NCI-H2081 treated with DMSO at 0.1 percent for 48 hours (cell line): ENCODE measurements at places on chromosomes 13 and 19.

GRCh38 chr19:56955637-56956216, 115.2 kb upstream of the PEG3 start:
- DNase-seq: no peak

DNA sequence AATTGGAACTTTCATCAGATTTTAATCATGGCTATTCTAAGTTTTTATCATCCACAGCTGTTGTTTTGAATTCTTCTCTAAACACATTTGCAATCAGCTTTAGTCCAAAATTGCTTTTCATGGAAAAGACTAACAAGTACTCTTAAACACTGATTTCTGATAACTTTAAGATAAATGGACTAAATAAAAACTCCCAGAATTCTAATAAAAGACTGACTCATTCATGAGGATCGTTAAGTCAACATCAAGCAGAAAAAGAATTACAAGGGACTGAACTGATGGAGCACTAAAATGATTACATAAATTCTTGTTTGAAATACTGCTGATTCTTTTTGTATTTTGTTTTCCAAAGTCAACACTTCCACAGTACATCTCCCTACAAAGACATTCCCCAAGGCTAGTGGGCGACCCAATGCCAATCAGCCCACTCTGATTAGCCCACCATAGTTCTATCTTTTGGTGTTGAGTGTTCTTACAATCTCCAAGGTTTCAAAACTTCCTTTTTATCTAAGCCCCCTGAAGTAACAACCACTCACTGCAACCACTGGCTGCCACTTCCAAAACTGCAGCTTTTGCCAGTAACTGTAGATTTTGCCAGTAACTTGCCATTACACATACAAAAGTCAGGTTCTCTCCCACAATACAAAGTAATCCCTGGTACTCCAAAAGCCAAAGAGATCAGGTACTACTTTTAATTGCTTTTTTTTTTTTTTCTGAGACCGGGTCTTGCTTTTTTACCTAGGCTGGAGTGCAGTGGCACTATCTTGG, 14.0 kb upstream of the NAA16 start:
- DNase-seq: no peak

GRCh38 chr13:76982061-76982460, 9.8 kb upstream of the CLN5 start:
- no peak for DNase-seq

DNA sequence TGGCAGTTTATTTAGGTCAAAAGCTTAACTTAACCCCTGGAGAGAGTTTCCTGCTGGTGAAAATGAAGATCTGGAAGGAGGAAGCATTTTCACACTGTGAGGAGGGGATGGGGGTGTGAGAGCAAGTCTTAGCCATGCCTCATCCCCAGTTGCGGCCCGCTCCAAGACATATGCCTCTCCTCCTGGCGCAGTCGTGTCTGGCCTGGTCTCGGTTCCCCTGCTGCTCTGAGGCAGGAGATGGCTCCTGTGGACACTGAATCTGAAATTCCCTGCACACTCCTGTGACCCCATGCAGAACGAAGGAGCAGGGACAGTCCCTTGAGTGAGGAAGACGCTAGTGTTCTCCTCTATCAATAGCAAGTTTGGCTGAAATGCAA, 360 bp upstream of the ZNF69 start:
- DNase-seq: no peak

- DNase-seq: peak; percentile 19
These were observed 97.3 kb downstream of the SERP2 start for GRCh38 chr13:44470638-44471562.

DNA sequence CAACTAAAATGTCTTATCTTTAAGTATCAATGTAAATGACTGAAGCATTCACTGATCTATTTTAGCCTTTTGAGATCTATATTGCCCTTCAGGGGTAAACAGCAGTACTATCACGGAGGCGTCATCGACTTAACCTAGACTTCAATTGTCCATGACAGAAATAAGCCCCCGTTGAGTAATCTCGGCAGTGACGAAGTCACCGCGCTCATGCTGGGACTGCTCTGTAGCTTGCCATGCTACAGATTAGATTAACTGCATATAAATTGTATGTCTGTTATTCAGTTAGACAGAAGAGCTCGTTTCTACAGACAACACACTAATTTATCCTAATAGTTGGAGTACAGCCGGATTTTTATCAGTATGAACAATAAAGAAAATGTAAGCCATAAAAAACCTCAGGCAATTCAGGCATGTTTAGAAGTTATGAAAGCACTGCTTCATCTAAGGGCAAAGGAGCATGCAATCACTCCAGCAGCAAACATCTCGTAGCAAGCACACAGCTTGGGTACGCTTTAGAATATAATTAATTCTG, 56.6 kb downstream of the TUBGCP3 start:
- DNase-seq: no peak

DNA sequence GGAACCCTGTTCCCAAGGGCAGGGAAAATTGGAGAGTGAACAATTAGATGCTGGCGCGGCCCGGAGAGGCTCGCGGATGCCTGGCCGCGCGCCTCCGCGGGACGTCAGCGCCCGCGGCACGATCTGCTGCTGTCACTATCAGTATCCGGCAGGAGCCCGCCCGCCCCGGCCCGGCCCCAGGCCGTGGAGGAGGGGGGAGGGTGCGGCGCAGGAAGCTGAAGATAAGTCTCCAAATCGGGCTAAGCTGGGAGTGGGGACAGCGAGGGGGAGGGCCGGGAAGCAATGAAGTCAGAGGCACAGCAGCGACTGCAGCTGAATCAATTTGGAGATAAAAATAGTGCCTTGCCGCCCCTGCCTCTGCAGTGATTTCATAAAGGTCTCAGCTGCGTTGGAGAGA, 441.5 kb upstream of the KLF12 start:
- DNase-seq: no peak

- no peak for DNase-seq
These were observed 438.7 kb upstream of the MIR17HG start for GRCh38 chr13:90908792-90909191.

GRCh38 chr13:40597735-40598365, 68.6 kb downstream of the FOXO1 start:
- DNase-seq: no peak
